Right cardiac atrium (tissue), 5 donors: ENCODE measurements at places on chromosomes 6 and 20. TPM values are rescaled to one million over a fixed set of nuclear protein-coding genes. Genes with fewer than 3 reads are reported as not detected.

Gene NUP153
- 24.7 TPM for total RNA-seq

Gene MED23
- 13.6 TPM for total RNA-seq

Gene STMND1
- not detected for total RNA-seq

Gene LY6G6C
- not detected for total RNA-seq

Gene CST3
- total RNA-seq = 785 TPM

Gene NKX2-2
- total RNA-seq = not detected

Gene GRIK2
- total RNA-seq = 26.7 TPM

Gene CPNE5
- total RNA-seq = 31.7 TPM

Gene LRRN4
- 0.77 TPM for total RNA-seq
